DMS 273 treated with DMSO at 0.1 percent for 48 hours (cell line): ENCODE measurements at places on chromosomes 5 and 9.

DNA sequence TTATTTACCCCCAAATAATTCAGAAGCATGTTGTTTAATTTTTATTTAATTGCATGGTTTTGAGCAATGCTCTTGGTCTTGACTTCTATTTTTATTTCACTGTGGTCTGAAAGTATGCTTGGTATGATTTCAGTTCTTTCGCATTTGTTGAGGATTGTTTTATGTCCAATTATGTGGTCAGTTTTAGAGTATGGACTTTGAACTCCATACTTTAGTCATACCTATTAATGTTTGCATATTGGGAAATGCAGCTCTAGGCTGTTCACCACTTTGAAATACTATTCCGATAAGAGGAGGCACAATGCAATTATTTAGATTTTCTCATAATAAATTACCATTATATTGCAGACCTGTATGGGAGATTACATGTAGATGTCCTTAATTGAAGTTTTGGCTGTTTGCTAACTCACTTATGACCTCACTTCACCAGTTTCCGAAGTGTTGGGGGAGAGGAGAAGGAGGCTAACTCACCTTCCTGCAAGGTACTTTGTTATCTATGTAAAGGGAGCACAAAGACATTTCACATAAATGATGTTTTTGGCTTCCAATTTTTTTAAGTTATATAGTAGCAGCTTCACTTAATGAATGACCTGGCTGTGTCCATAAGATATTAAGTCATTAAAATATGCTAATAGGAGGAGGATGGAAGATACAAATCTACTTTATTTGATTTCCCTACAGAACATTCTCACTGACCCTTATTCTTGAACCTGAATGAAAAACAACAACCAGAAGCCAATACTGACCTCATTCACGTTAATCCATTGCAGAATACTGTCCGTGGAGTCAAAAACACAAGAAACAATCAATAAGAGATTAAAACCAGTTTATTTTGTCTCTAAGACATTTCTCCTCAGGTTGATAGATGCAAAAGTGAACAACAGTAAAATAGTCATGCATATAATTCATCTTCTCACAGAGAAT lies 970.3 kb upstream of the ARRDC3 start:
- no peak for DNase-seq

- no peak for DNase-seq
These were observed 222.8 kb upstream of the KLF4 start for GRCh38 chr9:107712390-107712789.

DNA sequence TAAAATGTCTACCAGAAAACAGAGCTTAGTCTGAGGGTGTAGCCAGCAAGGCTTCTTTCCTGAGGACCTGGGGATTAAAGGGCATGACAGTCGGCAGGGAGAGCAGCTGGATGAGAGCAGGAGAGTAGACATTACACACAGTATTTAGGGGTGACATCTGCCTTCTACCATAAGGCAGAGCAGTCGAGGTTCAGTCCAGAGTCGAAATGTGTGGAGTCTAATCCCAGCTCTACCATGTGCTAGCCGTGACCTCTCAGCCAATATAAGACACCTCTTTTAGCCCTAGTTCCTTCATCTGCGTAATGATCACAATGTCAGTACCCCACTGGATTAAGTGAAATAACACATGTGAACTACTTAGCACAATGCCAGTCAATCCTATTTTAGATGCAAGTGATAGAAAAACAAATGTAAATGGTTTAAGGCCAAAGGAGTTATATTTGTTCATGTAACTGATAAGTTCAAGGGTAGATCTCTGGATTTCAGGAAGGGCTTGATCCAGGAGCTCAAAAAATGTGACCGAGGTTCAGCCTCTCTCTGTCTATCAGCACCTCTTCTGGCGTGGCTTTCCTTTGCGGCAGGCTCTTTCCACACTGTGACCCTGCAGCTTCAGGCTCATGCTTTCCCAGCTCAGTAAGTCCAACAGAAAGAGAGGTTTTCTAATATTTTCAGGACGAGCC lies 16.2 kb upstream of the CPLX2 start:
- DNase-seq, result no peak

- DNase-seq, result no peak
These were observed 142.0 kb upstream of the SH3GL2 start for GRCh38 chr9:17436854-17437253.
